ENCODE measurements at places on chromosomes 2 and 18.

- no peak for DNase-seq
Measured at GRCh38 chr2:241067501-241068135, 34.5 kb downstream of the MTERF4 start.

- no peak for DNase-seq
Measured at GRCh38 chr2:200168641-200169555, 137.6 kb upstream of the SPATS2L start.

- no peak for DNase-seq
Measured at GRCh38 chr2:233519787-233520611, 46.6 kb downstream of the USP40 start.

DNA sequence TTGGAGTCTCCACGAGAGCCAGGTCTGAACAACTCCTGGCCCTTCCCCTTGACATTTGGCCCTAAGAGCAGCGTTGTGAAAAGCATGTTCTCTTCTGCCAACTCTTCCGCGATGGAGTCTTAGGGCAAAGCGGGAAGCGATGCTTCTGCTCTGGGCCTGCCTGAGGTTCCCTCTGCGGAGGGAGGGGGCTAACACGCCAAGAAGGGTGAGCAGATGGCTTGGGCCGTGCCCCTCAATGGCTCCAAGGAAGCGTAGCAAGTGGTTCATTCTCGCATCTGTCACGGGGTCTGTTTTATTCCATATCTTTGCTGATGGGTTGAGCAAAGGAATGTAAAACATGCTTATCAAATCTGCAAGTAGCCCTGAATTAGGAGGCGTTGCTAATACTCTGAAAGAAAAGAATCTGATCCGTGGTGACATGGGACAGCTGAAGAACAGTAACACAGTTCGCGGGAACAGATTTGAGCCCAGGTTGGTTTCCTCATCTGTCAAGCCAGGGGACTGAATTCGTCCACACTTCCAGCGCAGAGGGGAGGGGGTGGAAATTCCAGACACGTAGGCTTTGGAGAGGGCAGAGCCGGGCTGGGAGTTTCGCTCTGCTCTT lies 38.0 kb downstream of the DNMT3A start:
- DNase-seq, result no peak

- DNase-seq, result no peak
Measured at GRCh38 chr18:24702001-24702515, 241.6 kb downstream of the HRH4 start.

- no peak for DNase-seq
Measured at GRCh38 chr2:72602711-72603110, 223.1 kb downstream of the EXOC6B start.

- no peak for DNase-seq
Measured at GRCh38 chr18:2896990-2897389, 50.2 kb downstream of the EMILIN2 start.
